ENCODE measurements at places on chromosomes 2 and 18.
A peak's percentile ranks its signal among the peaks of the same experiment; 100 is the strongest.

GRCh38 chr2:8566774-8567468, 114.9 kb upstream of the ID2 start:
- no peak for DNase-seq

GRCh38 chr18:10040287-10041011, 126.6 kb downstream of the VAPA start:
- peak; percentile 81 for DNase-seq

- DNase-seq, result peak; percentile 59
These were observed 44.9 kb downstream of the TMEM37 start for GRCh38 chr2:119476301-119477112.

DNA sequence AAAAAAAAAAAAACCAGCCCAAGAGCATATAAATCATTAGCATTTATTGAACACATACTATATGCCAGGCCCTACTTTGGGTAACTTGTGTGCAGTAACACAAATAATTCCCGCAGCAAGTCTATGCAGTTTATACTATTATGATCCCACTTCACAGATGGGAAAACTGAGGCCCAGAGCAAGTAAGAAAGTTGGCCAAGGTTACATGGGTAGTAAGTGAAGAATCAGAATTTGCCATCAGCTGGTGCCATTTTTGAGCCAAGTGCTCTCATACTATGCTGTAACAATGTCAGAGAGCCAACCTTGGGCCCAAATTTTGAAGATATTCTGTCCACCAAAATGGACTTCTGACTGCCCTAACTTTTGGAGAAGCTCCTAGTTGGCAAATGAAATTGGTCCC, 13.5 kb upstream of the PSD4 start:
- no peak for DNase-seq

- no peak for DNase-seq
These were observed 61.4 kb downstream of the ID2 start for GRCh38 chr2:8743261-8743660.

DNA sequence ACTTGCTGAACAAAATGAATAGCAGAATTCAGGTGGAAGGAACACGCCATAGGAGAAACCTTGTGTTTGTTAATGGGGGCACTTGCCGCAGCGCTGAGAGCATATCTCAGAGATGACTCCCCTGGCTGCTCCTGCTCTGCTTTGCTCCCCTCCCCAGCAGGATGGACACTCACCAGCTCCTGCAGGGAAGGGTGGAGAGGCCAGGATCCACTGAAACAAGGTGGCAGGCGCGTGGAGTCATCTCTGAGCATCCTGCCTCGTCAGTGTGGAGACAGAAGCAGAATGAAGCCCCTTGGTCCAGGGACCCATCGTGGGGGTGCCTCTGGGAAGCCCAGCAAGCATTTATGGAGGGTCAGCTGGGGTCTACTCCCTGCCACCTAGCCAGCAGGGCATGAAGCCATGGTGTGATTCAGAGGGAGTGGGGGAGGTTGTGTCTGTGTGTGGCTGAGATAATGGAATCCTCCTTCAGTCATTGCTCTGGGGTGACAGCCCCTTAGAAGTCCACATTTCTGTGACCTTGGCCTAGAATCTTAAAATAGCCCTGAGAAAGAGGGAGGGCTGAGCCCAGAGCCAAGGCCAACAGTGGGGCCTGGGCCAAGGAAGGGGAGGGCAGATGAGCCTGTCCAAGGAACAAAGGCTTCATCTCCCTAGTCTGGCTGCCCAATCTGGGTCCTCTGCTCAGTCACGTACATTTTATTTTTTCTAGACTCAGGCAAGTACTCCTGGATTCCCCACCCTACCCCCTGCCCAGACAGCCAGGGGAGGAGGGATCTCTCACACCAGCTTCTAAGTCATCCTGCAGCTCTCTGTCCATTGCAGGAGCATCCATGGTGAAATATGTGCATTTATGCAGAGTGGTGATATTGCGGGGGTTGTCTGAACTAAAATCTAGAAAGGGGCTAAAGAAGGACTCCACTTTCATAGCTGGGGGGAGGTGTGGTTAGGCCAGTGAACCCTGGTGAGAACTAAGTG, 215.4 kb downstream of the ZBTB7C start:
- DNase-seq, result no peak

- no peak for DNase-seq
These were observed 5.2 kb downstream of the KLHL29 start for GRCh38 chr2:23390152-23390551.

- DNase-seq, result peak; percentile 77
These were observed 522 bp upstream of the ZNF407 start for GRCh38 chr18:74597034-74597661.

- DNase-seq, result no peak
These were observed 308.7 kb downstream of the CNTNAP5 start for GRCh38 chr2:124333784-124334183.

GRCh38 chr2:238227587-238228032, 12.2 kb downstream of the HES6 start:
- no peak for DNase-seq

DNA sequence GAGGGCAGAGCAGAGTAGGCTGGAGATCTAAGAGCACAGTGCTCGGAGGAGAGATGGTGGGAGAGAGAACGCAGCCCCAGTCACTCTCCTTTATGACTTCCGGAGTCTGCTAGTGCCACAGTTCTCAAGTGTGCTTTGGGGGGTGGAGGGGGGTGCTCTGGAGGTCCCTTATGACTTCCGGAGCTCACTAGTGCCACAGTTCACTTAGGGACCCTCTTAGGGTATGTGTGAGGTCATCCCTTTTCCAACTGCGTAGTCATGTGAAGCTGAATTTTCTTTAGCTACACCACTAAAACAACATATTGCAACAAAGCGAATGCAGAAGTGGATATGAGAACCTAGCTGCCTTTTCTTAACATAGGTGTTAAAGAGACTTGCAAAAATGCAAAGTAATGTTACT, 153.7 kb upstream of the KCTD1 start:
- no peak for DNase-seq

GRCh38 chr2:8462899-8463648, 218.8 kb upstream of the ID2 start:
- no peak for DNase-seq

- DNase-seq, result peak; percentile 2
These were observed 28.4 kb upstream of the XPO1 start for GRCh38 chr2:61566566-61566965.

- no peak for DNase-seq
These were observed 417.6 kb downstream of the SUCLG1 start for GRCh38 chr2:84041506-84041905.

DNA sequence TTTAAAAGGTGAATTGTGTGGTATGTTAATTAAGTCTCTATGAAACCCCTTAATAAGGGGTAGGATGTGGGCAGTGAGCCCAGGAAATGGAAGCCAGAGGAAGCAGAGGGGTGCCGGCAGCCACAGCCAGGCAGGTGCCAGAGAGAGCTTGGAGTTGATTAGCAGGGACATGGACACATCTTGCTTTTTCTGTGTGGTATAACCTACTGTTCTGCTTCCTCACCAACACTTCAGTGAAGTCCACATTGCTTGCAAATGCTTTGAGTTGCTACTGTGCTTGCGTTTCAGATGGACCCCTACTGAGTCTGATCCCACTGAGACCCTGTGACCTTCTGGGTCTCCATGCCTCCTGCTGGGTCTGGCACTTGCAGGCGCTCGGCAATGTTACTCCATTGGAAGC, 30.3 kb upstream of the ARHGEF4 start:
- DNase-seq, result no peak

GRCh38 chr2:7264791-7265190, 347.6 kb downstream of the RNF144A start:
- no peak for DNase-seq

- DNase-seq, result no peak
These were observed 228.4 kb upstream of the MEX3C start for GRCh38 chr18:51425889-51426288.

- DNase-seq, result no peak
These were observed 146.0 kb downstream of the NRXN1 start for GRCh38 chr2:50885948-50886347.

DNA sequence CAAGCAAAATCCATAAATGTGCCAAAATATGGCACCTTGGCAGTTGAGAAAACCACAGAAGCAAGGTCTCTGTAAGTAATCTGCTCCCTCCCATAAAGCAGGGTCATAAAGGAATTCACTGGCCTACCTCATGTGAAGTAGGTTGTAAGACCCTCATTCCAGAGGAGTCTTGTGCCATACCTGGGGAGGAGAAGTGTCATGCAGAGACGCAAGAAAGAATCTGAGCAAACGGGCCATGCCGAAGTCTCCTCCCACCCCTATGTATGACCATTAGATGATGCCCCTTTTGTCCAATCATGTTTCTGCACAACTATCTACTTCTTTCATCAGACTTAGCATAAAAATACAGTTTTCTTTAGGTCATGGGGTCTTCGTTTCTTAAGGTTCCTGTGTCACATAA, 14.6 kb downstream of the NMUR1 start:
- DNase-seq, result no peak

- no peak for DNase-seq
These were observed 666.4 kb upstream of the ZEB2 start for GRCh38 chr2:145186303-145186702.

GRCh38 chr2:216339456-216340279, 32.6 kb downstream of the MARCHF4 start:
- peak; percentile 80 for DNase-seq

GRCh38 chr2:236344446-236344845, 80.2 kb upstream of the ASB18 start:
- DNase-seq, result no peak

- peak; percentile 43 for DNase-seq
These were observed 52.0 kb upstream of the CALCRL start for GRCh38 chr2:187499941-187500532.

- no peak for DNase-seq
These were observed 3.9 kb downstream of the PKDCC start for GRCh38 chr2:42051543-42052235.

DNA sequence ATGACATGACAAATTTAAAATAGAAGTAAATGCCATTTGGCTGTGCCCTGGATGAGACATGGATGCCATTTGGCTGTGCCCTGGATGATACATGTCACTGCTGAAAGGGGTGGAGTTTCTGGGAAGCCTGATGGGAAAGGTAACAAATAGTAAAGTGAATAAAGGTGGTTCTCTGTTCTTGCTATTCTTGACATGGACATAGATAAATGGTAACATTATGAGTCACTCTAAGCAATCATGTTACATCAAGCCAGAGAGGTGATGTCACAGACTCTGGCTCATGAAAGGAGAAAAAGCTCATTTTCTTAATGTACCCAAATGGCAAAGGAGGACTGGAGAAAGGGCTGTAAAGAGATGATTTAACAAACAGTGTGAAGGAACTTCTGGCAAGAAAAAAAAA, 86.4 kb downstream of the EML6 start:
- DNase-seq, result peak; percentile 37

DNA sequence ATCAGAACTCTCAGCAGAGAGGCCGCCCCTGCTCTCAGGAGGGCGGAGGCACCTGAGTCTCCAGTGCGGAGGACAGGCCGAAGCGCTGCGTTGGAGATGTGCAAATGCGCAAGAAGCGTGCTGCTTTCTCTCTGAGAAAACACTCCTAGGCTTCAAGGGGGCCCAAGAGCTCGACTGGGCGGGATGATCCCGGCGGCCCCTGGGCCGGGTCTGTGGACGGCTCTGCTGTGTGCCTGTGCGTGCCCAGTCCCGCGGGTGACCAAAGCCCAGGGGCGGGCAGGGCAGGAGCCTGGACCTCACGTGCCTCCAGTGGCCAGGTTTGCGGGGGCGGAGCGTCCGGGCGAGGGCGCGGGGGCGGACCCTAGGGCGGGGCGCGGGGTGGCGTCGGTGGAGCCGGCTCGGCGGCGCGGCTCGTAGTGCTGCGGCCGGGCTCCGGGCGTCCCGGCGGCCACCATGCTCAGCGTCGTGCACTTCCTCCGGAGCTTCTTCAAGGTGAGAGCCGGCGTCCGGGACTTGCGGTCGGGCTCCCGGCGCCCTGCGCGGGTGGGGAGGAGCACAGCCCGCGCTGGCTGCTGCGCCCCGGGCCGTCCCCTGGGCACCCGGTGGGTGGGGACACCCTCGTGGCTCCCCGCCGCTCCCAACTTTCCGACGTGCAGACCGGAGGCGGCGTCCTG, at the start of gene ARHGEF4:
Gene ARHGEF4, plus strand, starts transcription at position 414 of the 674 bp plus-strand sequence. Its CDS starts 40 bp downstream, at position 454.
- no peak for DNase-seq

GRCh38 chr2:63081404-63081803, 30.8 kb downstream of the OTX1 start:
- DNase-seq, result no peak

DNA sequence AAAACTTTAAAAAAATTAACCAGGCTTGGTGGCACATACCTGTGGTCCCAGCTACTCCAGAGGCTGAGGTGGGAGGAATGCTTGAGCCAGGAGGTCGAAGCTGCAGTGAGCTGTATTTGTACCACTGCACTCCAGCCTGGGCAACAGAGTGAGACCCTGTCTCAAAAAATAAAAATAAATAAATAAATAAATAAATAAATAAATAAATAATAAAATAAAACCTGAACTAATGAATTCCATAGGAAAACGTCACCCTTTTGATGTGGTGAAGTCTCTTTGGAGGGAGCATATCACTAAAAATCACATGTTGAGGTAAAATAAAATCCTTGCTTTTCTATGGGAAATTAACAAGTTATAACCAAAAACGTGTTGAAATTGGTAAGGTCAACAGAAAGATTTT, 29.6 kb upstream of the ITGAV start:
- DNase-seq, result no peak

DNA sequence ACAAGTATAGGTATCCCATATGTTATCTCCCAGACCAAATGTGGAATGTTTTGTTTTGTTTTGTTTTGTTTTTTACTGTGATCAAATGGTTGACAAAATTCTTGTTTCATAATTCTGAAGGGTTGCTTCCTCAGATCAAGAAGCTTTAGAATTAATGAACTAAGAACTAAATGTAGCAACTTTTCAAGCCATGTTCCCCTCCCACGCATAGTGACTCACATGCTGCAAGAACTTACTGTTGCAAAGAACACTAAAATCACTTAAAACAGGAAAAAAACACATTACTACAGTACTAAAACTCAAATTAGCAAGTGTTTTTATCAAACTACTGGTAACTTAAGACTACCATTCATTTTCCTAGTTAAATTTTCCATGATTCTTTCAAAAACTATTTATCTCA, 30.6 kb downstream of the HNRNPLL start:
- peak; percentile 86 for DNase-seq

DNA sequence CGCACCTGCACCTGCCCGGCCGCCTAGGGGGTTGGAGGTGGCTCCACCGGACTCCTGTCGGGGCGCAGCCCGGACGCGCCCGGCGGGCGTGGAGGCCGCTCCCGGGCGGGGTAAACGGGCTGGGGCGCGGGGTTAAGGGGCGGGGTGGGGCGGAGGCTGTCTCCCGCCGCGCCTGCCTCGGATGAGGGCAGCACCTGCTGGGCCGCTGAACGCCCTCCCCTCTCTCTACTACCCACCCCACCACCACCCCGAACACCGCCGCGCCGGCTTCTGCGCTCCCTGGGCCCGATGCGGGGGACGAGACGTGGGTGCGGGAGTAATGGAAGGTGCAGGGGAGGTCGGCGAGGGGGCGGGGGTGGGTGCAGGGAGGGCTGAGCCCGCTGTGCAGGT, 224.8 kb upstream of the ID2 start:
- DNase-seq, result no peak

- no peak for DNase-seq
These were observed 756.1 kb upstream of the DDX18 start for GRCh38 chr2:117058366-117058765.

DNA sequence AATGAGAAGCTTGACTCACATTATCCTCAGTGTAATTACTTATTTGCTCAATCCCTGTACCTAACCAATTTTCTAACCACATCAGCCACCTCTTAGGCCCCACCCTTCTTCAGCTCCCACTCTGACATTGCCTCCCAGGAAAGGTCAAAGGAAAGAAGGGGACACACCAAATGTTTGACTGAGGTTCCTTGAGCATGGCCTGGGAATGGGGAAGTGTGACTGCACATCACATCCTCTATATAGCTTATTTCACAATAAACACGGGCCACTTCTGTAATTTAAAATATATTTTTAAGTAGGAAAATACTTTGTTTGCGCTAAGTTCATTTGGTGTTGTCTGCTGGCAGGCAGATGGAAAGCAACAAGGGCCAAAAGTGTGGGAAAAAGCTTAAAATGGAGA, 3.0 kb upstream of the FIGLA start:
- DNase-seq, result no peak
